Stimulated activated CD4-positive, alpha-beta T cell treated with anti-CD3 and anti-CD28 coated beads, Interleukin-4, amount 100 ng/mL, for 1 hour (primary cell): ENCODE measurements at places on chromosomes 1 and 21.

GRCh38 chr1:53532912-53533311 is 73.7 kb downstream of the DMRTB1 start:
- DNase-seq = no peak

DNA sequence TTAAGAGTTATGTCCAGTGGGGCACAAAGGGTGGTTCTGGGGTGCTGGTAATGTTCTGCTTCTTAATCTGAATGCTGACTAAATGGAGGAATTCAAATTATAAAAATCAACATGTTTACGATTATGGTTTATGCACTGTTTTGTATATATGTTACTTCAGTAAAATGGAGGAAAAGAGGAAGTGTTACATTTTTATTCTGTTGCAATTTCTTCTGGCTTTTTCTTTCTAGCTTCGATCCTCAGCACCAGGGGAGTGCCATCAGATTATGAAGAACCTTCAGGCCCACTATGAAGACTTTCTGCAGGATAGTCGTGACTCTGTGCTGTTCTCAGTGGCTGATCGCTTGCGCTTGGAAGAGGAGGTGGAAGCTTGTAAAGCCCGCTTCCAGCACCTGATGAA is 105.5 kb downstream of the MACF1 start:
- DNase-seq = no peak

DNA sequence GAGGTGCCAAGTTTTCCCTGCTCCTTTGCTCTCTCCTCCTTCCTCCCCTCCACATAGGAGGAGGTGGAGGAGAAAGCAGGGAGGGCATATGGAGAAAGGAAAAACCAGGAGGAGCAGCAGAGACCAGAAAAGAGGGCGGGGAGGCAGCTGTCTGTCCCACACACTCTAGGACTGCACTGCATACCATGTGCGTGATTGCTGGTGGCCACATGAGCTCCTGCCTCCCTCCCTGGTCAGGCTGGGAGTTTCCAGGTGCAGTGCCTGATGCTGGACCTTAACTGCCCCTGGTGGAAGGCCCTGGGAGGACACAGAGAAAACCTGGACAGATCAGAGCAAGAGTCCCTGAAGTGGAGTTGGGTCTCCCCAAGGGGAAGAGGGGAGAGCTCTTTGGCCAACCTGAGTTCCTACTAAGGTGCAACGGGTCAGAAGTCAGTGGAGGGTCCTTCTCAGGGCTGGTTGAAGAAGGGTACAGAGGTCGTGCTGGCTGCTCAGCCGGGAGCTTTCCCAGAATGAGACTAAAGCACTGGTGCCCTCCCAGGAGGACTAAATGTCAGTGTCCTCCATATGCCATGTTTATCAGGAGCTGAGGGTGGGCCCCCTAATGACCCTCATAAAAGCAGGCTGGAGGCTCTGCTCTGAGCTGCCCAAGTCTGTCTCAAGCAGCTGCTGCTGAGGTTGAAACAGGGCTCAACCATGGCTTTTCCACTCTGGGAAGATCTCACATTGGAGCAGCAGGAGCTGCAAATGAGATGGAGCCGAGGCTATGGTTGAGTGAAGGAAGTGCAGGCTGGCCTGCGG is 3.5 kb upstream of the LGR6 start:
- no peak for DNase-seq

- DNase-seq = no peak
Measured at GRCh38 chr1:201537891-201538611, 876 bp upstream of the NAV1 start.

DNA sequence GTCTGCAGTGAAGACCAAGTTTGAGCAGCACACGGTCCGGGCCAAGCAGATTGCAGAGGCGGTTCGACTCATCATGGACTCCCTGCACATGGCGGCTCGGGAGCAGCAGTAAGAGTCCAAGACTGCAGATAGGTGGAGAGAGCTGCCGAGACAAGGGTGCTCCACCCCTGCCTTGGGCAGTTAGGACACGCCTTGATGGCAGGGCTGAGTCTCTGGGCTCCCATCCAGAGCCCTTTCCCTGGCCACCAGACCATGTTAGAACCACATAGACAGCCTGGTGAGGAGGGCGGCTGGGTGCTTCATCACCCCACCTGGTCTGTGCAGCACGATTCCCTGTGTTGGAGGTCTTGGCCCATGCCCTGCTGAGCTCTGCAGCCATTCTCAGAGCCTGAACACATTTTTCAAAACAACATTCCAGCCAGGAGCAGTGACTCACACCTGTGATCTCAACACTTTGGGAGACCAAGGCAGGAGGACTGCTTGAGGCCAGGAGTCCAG is 17.3 kb upstream of the MIIP start:
- DNase-seq = no peak

DNA sequence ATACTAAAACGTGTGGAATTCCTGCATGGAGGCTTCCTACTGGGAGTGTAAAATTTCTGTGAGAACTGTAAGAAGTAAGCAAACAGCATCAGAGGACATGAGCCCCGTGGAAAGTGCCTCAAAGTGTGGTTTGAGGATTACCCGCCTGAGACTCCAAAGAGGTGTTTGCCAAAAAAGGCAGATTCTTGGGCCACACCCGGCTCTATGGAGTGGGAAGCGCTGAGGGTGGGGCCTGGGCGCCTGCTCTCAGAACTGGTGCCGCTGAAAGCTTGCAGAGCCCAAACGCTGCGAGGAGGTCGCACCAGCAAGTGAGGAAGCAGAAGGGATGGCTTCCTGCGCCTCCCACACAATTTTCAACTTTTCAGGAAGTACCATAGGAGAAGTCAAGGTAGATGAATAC is 43.0 kb upstream of the PSEN2 start:
- peak; percentile 22 for DNase-seq

DNA sequence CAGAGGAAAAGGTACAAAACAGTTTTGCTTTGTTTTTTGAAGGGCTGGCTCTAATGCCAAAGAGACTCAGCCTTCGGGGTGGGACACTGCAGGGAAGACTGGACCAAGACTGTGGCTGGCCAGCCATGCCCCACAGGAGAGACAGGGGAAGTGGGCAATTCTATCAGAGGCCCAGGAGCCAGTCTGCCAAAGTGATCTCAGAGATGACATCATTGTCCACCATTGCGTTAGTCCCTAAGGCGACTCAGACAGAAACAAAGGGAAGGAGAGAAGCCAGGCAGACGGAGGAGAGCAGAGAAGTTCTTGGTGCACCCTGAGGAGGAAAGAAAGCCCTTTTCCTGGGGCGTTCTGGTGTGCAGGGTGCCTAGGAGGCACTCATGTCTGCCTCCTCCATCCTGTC is 26.4 kb downstream of the OPTC start:
- DNase-seq = no peak

DNA sequence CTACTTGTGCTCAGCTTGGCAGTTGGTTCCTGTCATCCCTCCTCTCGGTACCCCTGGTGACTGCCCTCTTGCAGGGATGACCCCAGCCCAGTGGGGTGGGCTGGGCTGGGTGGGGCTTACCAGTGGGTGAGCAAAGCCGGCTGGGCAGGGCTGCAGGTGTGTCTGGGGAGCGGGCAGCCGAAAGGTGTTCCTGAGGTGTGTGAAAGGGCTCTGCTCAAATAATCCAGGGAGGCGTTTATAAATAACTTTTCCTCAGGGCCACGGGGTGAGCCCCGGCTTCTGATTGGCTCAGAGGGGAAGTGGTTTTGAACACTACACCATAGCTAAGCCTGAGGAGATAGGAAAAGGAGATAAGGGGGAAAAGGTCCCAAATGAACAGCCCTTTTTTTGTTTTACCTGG is at the start of gene SLC26A9:
Gene SLC26A9, minus strand, starts transcription at position 212 of the 400 bp plus-strand sequence. CDS start 7,636 bp downstream, outside the sequence.
- DNase-seq = no peak

GRCh38 chr21:34590520-34590919 is 24.4 kb downstream of the RCAN1 start:
- DNase-seq = no peak

- DNase-seq = no peak
Measured at GRCh38 chr1:44086692-44087474, 31.7 kb upstream of the KLF17 start.

GRCh38 chr1:243421784-243422183 is 165.9 kb downstream of the SDCCAG8 start:
- peak; percentile 36 for DNase-seq

- no peak for DNase-seq
Measured at GRCh38 chr1:193674292-193674944, 488.0 kb upstream of the B3GALT2 start.

- no peak for DNase-seq
Measured at GRCh38 chr1:235495551-235495950, 8.7 kb downstream of the B3GALNT2 start.

GRCh38 chr1:100130552-100131077 is 2.1 kb downstream of the SASS6 start:
- no peak for DNase-seq

DNA sequence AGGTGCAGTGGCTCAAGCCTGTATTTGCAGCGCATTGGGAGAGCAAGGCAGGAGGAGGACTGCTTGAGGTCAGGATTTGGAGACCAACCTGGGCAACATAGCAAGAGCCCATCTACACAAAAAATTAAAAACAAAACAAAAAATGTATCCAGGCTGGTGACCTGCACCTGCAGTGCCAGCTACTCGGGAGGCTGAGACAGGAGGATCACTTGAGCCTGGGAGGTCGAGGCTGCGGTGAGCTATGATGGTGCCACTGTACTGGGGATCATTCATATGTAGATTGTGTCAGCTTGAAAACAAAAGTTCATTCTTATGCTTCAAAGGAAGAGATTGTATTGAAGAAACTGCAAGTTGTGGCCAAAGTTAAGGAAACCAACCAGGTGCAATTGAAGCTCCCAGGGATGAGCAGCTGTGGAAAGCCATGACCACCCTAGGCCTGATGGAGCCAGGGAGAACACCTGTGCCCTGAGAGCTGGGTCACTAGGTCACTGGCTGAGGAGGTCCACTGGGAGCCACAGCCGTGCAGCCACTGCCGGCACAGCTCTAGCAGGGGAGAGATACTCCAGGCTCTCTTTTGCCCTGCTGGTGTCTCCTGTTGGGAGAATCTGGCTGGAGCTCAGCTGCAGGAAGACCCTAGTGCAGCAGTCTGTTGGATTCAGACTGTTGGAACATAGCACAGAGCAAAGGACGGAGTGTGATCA is 13.3 kb upstream of the BRWD1 start:
- DNase-seq = no peak

DNA sequence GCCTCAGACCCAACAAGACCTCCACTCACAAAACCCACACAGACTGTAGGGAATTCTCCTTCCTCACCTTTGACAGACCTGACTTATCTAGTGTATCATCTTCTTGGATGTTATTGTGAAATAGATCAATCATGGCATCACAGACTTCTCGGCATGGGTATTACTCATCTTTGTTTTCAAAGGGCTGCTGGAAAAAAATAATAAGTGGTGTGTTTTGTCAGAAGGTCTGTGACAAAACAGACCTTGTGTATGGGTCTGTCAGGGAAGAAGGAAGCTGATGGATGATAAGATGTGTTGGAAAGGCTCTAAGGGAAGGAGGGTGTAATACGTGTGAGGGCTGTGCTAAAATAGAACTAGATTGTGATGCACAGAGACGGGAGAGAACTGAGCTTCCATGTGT is 13.9 kb upstream of the S100A7 start:
- no peak for DNase-seq

DNA sequence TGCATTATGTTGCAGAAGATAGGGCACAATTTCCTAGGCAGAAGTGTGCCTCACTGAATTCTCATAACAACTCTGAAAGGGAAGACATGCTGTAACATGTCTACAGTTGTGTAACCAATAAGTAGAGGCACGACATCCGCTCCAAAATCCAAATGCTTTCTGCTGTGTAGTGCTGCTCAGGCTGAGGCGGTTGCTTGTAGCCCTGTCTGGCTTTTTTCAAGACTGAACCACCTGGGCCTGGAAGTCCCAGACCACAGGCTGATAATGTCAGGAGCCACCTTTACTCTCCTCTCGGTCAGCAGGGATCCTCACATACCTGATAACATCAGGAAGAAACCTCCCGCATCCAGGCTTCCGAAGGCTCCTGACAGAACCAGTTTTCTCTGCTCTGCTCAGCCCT is 10.9 kb downstream of the AKNAD1 start:
- no peak for DNase-seq

GRCh38 chr21:45767071-45768006 is 123.8 kb downstream of the PCBP3 start:
- no peak for DNase-seq

GRCh38 chr1:112083487-112083886 is 94.0 kb upstream of the KCND3 start:
- DNase-seq = no peak

GRCh38 chr1:16013220-16013907 is 4.5 kb downstream of the HSPB7 start:
- DNase-seq = peak; percentile 65

- no peak for DNase-seq
Measured at GRCh38 chr1:165116732-165117131, 239.8 kb downstream of the LMX1A start.

GRCh38 chr1:151918819-151919610 is 9.7 kb upstream of the THEM4 start:
- DNase-seq = no peak

- no peak for DNase-seq
Measured at GRCh38 chr21:41660748-41661147, 106.1 kb downstream of the RIPK4 start.

- no peak for DNase-seq
Measured at GRCh38 chr21:44881198-44881872, 7.8 kb upstream of the PTTG1IP start.

GRCh38 chr21:37811711-37812110 is 104.5 kb downstream of the KCNJ6 start:
- no peak for DNase-seq

DNA sequence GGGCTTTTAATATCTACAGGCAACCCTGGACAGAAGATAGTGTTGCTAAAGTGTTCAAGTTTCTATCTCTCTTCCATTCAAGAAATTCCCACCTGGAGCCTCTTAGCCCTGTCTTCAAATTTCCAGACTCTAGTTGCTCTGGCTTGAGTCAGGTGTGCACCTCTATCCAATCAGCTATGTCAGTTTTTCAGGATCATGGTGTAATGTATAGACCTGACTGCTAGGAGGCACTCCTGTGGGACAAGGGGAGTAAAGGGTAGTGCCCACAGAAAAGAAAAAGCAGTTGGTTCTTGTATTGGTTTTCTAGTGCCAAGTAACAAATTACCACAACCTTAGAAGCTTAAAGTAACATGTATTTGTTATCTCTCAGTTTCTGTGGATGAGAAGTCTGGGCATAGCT is 6.2 kb upstream of the ZRANB2 start:
- no peak for DNase-seq

GRCh38 chr1:222105393-222105737 is 363.5 kb upstream of the DUSP10 start:
- no peak for DNase-seq

GRCh38 chr1:2099886-2100779 is 49.9 kb downstream of the PRKCZ start:
- no peak for DNase-seq

- peak; percentile 81 for DNase-seq
Measured at GRCh38 chr1:206544562-206545257, 37.4 kb downstream of the RASSF5 start.

- DNase-seq = no peak
Measured at GRCh38 chr1:97875996-97876395, 44.8 kb downstream of the DPYD start.

GRCh38 chr1:167003711-167004110 is 14.6 kb downstream of the MAEL start:
- DNase-seq = no peak
